Vagina (tissue), 2 donors: ENCODE measurements at places on chromosomes 6 and 20. TPM values are rescaled to one million over a fixed set of nuclear protein-coding genes. Genes with fewer than 3 reads are reported as not detected.

The BFSP1 gene
- 0.49 TPM for total RNA-seq

The MAFB gene
- total RNA-seq: 80.5 TPM

The EBF4 gene
- 23.1 TPM for total RNA-seq

The ADGRF4 gene
- total RNA-seq: 10.1 TPM

The EFCAB8 gene
- not detected for total RNA-seq
